ENCODE measurements at places on chromosomes 7 and 10.

DNA sequence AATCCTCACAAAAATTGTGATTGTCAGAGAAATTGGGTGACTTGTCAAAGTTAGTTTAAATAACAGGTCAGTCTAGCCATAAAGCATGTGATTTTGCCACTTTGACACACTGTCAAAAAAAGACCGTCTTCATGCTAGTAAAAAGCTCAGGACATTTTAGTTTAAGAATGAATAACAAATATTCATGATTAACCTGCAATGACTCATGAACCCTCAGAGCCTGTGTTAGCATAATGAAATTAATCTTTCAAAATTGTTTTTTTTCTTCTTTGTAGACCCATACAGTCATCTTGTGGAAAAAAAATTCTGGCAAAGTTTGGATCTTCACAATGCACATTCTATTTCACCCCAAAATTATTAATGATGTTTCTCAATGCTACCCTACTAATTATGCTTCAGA, 255.2 kb upstream of the POT1 start:
- DNase-seq: no peak

DNA sequence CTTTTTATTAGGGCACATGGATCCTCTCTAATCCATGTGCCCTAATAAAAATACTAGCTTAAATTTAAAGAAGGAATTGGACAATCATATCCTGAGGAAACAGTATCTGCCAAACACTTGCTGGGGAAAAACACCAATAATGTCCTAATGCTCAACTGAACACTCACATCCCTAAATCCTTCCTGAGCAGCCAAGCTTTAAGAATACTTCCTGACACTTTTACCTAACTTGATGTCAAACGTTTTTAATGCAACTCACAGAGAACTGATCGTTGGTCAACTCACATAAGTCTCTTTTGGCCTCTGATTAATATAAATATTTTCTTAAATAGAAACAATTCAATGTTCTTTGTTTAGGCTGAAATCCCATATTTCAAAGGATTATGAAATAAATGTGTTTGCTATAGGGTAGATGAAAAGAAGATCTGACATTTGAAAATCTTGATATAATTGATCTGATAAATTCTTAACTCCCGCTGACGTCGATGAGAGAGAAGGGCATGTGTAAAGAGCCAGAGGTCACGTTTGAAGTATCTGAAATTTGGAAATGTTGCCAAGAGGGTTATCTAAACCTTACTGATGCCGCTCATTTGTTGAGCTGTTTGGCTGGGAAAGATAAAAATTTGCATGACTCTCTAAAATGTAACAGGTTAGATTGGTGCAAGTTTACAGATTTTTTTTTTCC, 122.8 kb upstream of the RHOBTB1 start:
- no peak for DNase-seq

DNA sequence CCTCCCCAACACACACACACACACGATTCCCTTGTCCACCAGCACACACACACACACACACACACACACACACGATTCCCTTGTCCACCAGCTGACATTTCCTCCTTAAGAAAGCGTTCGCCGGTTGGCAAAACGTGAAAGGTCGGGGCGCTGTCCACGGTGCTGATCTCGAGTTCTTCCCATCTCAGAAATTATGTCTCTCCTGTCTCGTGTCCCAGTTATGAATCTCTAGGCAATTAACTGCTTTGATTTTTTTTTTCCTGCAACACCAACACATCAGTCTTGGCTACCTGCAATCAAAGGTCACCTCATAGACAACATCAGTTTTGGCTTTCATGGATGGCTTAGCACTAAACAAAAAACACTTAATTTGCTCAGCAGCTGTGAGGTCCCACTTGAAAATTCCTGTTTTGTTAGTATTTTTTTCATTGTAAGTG, 1.9 kb downstream of the INA start:
- no peak for DNase-seq

DNA sequence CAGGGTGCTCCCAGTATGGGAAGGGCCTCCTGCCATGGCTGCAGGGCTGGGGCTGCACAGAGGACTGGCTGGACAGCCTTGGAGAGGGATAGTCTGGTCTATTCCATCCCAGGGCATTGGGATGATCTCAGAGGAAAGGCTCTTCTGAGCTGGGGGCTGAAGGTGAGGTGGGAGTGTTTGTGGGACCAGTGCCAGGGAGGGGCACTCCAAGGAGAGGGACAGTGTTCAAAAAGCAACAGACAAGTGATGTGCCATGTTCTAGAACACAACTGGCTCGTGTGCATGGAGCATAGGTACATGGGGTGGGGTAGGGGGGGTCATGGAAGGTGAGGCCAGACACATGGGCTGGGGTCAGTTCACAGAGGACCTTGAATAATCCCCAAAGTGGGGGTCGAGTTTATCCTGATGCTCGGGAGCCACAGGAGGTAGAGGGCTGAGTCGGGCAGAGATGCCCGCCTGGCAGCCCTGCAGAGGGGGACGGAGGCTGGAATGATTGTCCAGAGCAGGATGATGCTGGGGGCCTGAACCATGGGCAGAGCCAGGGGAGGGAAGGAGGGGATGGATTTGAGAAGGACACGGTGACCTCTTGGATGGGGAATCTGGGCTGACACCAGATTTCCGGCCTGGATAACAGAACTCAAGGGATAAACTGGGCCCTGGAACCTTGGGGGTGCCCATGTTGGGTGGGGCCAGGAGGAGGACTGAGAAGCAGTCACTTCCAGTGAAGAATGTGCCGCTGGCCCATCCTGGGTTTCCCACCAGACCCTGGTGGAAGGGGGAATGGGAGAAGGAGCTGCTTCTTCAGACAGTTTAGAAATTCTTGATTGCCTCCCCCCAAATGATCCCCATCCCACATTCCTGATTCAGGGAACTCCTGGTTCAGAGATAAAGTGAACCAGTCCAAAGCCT, 50.4 kb downstream of the NEURL1 start:
- DNase-seq: no peak

GRCh38 chr10:23194471-23194965, 2.4 kb downstream of the PTF1A start:
- no peak for DNase-seq

- DNase-seq: no peak
Measured at GRCh38 chr10:114682532-114682931, 24.5 kb upstream of the ABLIM1 start.

GRCh38 chr7:106125417-106125816, 13.3 kb upstream of the SYPL1 start:
- DNase-seq: no peak
